GM10248 (cell line): ENCODE measurements at places on chromosomes 2 and 18.

GRCh38 chr2:9106338-9107167 is 100.1 kb upstream of the ASAP2 start:
- DNase-seq = no peak

GRCh38 chr18:24602201-24602600 is 141.8 kb downstream of the HRH4 start:
- no peak for DNase-seq

DNA sequence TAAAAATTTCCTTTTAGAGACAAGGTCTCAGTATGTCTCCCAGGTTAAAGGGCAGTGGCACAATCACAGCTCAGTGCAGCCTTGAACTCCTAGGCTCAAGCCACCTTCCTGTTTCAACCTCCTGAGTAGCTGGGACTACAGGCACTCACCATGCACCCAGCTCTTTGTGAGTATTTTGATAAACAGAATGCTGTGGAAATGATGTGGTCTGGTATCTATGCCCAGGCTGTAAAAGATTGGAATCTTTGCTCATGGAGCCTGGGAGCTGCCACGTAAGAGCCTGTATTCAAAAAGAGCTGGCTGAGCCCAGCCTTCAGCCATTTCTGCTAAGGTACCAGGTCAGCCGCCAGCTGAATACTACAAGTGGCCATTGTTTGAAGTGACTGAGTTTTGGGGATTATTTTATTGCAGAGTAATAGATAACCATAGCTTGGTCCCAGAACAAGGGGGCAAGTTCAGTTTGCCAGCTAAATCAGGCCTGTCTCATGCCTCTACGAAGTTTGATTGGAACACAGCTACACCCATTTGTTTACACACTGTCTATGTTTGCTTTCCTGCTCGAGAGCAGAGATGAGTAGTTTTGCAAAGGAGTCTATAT is 21.3 kb upstream of the ARL5A start:
- DNase-seq = no peak

DNA sequence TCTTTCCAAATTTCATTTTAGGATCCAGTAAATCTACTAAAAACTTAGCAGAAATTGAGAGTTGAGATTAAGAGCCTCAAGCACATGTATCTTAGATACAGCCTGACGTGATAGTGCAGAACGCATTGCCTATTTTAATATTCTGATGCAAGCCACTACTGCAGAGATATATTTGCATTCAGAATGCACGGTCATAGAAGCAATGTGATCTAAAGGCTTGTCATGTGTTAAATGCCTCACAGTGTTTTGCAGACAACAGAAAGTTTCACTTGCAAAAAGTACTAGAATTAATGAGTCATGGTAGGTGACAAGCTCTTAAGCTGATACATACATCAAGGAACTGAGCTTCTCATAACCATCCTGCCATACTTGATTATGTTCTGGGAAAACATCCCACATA is 886.7 kb upstream of the CHAC2 start:
- DNase-seq = no peak

DNA sequence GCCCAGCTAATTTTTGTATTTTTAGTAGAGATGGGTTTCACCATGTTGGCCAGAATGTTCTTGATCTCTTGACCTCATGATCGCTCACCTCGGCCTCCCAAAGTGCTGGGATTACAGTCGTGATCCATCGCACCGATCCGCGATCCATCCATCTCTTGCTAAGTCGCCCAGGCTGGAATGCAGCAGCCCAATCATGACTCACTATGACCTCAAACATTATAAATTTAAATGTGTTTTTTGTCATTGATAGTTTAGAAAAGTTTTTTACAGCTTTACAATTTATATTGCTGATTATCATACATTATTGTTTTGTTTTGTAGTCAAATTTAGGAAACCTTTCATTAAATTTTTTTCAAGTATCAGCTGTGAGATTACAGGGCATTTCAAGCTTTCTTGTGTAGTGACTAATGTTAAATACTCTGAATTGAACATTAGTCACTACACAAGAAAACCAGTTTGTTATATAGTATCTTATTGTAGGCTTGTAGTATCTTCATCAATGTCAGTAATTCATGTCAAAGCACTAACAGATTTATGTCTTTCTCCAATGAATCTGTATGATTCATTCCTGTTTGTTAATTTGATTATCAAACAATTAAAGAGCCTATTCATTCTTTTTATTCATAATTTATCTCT is 37.5 kb downstream of the NR4A2 start:
- no peak for DNase-seq

GRCh38 chr2:48558456-48558855 is 28.5 kb downstream of the STON1 start:
- no peak for DNase-seq

GRCh38 chr2:127630096-127630863 is 15.7 kb upstream of the GPR17 start:
- DNase-seq = no peak

DNA sequence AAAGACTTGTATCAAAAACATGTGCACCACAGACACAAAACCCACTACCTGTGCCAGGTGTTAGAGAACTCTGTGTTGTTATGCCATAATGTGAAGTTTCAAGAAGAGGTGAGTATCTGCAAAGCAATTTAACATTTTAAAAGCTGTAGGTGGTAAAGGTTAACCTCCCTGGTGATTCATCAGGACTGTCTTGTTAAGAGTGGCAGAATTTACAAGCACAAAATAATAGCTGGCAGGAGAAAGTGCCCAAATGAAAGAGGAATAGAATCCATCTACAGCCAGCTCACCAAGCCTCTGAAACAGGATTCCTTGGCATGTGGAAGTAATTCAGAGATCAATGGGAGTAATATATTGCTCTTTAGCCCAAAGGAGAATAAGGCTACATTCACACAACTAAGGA is 230.7 kb downstream of the AFF3 start:
- no peak for DNase-seq

DNA sequence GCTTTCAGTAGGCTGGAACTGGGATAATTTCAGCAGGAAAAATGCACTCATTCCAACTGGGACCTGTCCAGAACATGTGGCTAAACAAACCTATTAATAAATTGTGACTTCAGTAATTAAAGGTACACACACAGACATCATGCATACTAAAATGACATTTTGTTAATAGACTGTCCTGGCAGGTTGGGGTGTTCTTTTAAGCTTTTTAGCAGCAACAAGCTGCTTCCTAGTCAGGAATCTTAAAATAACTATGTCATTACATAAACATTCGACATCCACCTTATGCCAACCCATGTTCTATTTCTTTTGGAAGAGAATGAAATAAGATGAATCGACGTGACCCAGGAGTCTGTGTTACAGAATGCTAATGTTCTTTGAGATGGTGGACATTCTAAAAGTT is 435.7 kb downstream of the TXNL1 start:
- DNase-seq = no peak

GRCh38 chr2:23124214-23124750 is 260.7 kb upstream of the KLHL29 start:
- DNase-seq = no peak

GRCh38 chr18:4400911-4401310 is 54.2 kb downstream of the DLGAP1 start:
- DNase-seq = no peak

DNA sequence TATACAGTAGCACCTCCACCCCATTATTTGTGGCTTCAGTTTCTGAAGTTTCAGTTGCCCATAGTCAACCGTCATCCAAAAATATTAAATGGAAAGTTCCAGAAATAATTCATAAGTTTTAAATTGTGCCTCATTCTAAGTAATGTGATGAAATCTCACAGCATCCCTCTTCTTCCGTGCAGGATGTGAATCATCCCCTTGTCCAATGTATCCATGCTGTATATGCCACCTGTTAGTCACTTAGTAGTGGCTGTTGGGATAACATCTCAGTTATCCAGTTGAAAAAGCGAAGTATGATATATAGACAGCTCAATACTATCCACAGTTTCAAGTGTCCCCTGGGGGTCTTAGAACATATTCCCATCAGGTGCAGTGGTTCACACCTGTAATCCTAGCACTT is 119.1 kb upstream of the OTX1 start:
- no peak for DNase-seq

DNA sequence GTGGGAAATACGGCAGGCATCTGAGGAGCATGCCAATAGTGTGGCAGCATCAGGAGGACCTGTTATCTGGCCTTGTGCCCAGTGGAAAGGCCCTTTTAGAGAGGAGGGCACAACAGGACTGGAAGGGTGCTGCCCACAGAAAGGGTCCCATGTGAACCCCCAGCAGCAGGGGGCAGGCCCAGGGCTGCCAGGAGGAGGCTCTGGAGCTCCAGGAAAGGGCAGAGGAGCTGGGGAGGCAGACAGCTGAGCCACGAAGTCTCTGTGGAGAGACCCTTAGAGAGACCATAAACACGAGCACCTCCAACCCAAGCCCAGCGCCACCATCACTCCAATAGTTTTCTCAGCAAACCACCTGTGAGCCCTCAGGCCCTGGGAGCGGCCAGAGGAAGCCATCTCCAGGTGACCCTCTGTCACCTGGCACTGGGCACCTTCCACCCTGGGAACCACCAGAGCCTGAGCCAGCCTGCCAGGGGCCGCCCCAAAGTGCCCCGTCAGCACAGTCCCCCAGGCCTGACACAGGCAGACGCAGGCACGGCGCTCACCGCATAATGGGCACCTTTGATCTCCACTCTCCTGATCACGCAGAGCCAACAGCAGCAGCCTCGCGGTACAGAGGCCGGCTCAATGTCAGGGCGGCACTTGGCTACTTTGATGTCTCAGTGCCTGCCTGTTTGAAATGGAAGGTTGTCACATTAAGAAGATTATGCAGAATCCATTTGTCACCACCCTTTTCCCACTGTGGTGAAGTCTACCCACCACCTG is 162.5 kb upstream of the RAB6C start:
- DNase-seq = no peak

DNA sequence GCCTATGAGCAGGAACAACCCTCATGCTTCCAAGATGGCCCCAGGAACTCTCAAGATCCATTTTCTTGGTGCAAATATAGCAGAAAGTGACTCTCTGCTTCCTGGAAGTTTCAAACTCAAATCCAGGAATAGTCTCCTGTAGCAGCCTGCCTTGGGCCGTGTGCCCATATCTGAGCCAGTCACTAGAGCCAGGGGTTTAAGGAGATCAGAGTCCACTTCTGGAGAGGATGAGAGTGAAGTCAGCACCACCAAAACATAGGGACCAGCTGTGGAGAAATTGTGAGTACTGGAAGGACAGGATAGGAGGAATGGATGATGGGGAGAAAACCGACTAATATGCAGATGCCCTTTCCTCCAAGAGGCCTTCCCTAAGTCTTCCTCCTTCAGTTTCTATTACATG is 33.2 kb downstream of the PSD4 start:
- DNase-seq = no peak

- no peak for DNase-seq
Observed at GRCh38 chr2:198311020-198311419, 506.6 kb downstream of the PLCL1 start.
